Activated naive CD8-positive, alpha-beta T cell treated with anti-CD3 and anti-CD28 coated beads, Interleukin-2, amount 10 ng/mL, durations not matched to agents 7 days and 5 days (primary cell): ENCODE measurements at places on chromosomes 12 and 14.
A peak's percentile ranks its signal among the peaks of the same experiment; 100 is the strongest.

GRCh38 chr12:124842073-124842749, 21.5 kb downstream of the SCARB1 start:
- no peak for DNase-seq

DNA sequence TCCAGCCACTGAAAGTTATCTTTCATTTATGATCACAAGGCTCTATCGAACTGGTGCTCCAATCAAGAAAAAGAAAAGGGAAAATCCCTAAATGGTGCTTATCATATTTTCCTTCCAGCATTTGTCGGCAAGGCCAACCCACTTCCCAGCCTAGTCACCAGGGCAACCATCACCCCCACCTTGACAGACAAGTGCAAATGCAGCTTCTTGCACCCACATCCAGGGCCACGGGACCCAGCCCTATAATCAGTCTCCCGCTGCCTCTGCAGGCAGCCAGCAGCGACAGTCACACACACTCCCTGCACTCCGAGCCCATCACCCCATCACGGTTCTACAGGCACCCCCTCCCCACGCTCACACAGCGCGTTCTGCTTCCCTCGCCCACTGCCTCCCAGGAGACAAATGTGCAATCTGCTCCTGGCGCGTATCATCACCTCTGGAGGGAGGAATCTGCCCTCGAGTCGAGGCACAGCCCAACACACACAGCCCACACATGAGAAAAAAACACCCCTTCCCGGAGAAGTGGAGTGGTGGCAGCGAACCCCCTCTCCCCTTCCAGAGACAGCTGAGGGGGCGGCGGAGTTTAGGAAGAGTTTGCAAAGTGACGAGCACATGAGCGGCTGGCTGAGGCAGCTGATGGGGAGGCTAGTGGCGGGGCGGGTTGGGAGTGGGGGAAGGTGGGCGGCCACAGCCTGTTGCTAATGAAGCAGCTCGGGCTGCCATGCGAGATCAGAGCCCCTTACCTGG, 9.3 kb upstream of the PPP4R4 start:
- no peak for DNase-seq

DNA sequence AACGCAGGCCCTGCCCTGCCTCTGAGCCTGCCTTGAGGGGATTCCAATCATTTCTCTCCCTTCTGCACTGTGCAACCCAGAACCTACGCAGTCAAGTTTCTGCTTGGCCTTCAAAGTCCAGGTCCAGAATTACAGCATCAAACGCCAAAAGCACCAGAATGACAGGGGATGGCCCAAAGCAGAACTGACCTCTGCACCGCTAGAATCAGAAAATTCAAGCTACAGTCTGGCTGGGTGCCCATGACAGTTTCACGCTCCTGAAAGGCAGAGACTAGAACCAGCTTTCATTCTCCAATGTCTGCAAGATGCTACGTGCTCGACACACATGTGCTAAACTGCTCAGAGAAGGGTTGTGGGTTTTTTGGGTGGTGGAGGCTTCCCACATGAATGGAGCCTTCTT, 4.1 kb downstream of the CLMN start:
- DNase-seq: no peak

- DNase-seq: no peak
Observed at GRCh38 chr12:2785017-2785416, 9.8 kb upstream of the FKBP4 start.

- no peak for DNase-seq
Observed at GRCh38 chr12:127223731-127224130, 1043.2 kb upstream of the TMEM132C start.

DNA sequence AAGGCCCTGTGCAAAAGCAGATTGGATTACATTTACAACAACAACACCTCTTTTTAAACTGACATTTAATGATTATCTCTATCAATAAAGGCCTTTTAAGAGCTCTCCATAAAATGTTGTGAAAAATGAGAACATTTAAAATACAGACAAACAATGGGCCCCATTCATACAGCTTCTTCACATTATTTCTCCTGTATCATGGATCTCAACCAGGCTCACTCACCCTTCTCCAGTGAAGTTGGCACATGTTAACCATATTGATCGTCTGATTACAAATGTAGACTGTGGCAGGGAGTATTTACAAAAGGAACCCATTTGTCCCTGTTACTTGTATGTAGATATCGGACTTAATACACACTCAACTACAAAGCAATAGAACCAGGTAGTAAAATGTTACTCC, 220.2 kb upstream of the BTG1 start:
- no peak for DNase-seq

- DNase-seq: no peak
Observed at GRCh38 chr12:5335069-5335468, 96.8 kb upstream of the NTF3 start.

- no peak for DNase-seq
Observed at GRCh38 chr12:115923851-115924250, 353.6 kb downstream of the MED13L start.

- DNase-seq: no peak
Observed at GRCh38 chr12:77204083-77204482, 138.7 kb upstream of the E2F7 start.

DNA sequence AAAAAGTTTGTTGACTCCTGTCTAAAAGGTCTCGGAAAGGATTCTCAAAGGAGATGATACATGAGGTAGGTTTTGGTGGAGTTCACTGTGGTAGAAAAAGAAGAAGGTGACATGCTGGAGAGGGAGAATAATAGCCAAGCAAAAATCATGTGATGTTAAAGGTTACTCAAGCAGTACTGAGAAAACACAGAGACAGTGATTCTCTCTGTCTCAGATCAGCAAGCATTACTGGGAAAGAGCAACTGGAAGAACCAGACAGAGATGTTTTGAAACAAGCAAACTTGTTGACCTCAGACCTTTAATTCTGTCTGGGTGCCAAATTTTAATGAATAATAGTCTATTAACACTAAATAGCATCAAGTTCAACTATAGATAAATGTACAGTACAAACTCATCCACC, 183.5 kb upstream of the PLEKHG7 start:
- DNase-seq: no peak

DNA sequence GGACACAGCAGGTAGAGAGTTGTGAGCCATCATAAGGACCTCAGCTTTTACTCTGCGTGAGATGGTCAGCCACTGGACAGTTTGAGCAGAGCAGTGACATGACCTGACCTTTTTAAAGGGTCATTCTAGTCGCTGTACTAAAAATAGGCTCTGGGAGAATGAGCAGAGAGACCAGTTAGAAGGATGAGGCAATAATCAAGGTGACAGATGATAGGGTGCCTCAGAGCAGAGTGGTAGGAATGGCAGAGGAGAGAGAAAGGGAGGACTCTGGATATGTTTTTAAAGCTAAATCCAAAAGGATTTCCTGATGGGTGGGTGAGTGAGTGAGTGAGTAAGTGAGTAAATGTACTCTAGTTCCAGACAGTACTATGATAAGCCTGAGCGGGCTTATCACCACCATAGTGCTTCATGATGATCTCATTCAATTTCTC, 83.6 kb upstream of the ARHGAP5 start:
- DNase-seq: no peak

GRCh38 chr14:54343272-54344121, 53.3 kb upstream of the CDKN3 start:
- DNase-seq: no peak

GRCh38 chr12:20368114-20368650, at the start of gene PDE3A:
PDE3A (plus strand) TSS chr12:20368537; CDS start chr12:20369285, 748 bp downstream.
- DNase-seq: no peak

DNA sequence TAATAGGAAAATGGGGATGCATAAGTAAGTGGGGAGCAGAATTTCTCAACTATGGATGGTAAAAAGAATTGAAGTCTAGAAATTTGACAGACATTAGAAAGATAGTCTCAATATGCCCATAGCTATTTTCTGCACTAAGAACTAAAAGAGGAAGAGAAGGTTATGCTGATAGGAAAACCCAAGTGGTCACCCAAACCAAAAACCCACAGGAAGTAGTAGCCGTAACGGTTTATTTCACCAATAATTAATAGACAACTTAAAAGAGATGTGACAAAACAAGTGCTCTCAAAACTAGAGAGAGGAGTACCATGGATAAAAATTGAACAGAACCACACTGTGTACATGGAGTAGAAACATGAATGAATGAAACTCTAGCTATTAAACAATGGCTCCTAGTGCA, 295.4 kb downstream of the FSCB start:
- DNase-seq: no peak

- no peak for DNase-seq
Observed at GRCh38 chr12:6115389-6115788, 9.1 kb downstream of the VWF start.

GRCh38 chr14:30648471-30648870, 26.4 kb downstream of the SCFD1 start:
- DNase-seq: no peak

DNA sequence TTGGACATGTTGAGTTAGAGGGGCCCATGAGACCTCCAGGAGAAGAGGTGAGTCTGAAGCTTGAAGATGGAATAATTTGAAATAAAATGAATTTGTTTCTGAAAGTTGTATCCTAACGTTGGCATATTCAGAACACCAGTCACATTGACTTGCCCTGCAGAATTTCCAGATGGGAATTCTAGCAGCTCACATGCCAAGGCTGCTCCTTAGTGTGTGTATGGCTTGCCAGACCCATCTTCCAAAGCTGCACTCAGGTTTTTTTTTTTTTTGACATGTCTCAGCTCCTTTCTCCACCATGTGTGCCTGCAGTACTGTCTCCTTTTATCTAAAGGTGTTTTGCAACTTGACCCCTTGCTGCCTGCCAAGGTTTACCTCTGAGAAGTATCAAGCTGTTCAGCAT, 261.9 kb downstream of the NRXN3 start:
- no peak for DNase-seq

DNA sequence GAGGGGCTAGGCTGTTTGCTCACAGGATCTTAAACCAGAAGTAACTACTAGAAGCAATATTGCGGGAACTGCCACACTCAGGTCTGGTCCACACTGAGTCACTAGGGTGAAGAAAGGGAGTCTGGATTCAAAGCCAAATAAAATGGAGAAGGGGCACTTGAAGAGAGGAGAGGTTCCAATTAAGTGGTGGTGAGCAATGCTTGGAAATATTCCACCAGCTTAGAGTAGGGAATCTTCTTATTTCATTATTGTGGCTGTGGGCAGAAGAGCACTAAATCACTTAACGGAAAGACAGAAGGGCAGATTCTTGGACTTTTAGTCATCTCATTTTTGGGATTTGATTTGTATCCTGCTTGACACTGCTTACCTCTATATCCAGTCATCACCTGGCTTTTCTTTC, 48.6 kb upstream of the PPP1R12A start:
- DNase-seq: no peak

GRCh38 chr12:15152456-15152855, 68.8 kb downstream of the RERG start:
- DNase-seq: no peak

GRCh38 chr12:116698116-116698515, 39.8 kb downstream of the SPRING1 start:
- no peak for DNase-seq

DNA sequence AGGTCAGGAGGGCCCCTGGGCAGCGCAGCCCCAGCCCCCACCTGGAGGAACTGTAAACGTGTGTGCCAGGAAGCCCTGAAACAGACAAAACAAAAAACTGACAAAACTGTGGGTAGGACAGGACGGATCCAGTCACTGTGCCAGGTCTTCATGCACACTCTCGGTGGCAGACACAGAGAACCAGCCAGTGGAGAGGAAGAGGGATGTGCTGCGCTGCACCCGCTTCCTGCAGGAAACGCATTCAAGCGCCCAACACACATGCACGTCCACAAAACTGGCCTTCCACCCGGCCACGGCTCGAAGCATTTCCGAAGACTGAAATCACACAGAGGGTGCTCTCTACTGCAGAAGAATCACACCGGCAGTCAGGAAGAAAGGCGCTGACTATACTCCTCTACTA, 16.9 kb downstream of the BRF1 start:
- DNase-seq: no peak

DNA sequence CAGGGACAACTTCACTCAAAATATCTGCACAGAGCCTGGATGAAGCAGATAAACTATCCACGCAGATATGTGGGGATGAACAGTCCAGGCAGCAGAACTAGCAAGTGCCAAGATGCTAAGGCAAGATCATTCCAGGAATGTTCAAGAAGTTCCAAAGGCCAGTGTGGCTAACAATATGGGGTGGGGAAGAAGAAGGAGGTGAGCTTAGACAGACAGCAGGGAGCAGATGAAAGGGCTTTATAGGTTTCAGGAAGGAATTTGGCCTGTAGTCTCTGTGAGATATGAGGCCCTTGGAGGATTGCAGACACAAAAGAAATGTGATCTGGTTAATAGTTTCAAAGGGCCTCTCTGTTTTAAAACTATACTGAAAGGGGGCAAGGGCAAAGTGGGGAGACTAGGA, 63.5 kb upstream of the PPM1H start:
- no peak for DNase-seq

GRCh38 chr14:91388551-91388975, 29.1 kb downstream of the CCDC88C start:
- no peak for DNase-seq

DNA sequence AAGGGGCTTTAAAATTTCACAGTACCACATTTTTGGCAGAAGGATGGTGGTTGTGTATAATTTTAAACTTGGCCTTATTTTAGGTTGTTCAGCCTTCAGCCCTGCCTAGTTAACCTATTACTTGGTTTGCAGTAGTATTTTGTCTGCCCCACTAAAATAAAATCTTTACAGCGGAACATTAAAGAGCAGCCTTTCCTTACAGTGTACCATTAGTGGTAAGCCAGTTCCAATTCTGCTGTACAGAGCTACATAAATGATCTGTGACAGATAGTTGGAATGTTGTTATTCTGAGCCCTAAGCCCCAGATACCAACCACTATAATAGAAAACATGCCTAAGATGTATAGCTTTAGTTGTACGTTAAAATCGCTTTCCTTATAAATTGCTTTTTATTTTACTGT, 56.2 kb downstream of the SLC38A6 start:
- DNase-seq: no peak

- DNase-seq: no peak
Observed at GRCh38 chr12:19576506-19577280, 137.4 kb downstream of the AEBP2 start.

DNA sequence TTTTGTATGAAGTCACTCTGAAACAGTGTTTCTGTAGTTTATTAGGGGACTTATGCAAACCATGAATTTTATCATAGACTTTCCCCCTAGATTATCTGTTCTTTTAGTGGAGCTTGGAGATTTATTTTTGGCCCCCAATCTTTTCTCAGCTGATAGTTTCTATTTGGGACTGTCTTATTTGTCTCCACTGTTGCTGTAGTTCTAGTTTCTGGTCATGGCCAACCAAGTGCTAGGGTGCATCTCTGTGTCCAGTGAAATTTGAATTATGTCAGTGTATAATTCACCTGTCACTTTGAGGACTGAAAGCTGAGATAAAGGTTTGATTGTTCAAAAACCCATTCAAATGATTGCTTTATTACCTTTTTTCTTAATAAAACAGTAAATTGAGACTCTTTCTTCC, 61.3 kb downstream of the KTN1 start:
- no peak for DNase-seq

- DNase-seq: no peak
Observed at GRCh38 chr14:49972823-49973222, 79.9 kb downstream of the ARF6 start.

- peak; percentile 74 for DNase-seq
Observed at GRCh38 chr14:50045039-50045711, 71.2 kb downstream of the VCPKMT start.
